ENCODE measurements at places on chromosomes 5 and 9.

DNA sequence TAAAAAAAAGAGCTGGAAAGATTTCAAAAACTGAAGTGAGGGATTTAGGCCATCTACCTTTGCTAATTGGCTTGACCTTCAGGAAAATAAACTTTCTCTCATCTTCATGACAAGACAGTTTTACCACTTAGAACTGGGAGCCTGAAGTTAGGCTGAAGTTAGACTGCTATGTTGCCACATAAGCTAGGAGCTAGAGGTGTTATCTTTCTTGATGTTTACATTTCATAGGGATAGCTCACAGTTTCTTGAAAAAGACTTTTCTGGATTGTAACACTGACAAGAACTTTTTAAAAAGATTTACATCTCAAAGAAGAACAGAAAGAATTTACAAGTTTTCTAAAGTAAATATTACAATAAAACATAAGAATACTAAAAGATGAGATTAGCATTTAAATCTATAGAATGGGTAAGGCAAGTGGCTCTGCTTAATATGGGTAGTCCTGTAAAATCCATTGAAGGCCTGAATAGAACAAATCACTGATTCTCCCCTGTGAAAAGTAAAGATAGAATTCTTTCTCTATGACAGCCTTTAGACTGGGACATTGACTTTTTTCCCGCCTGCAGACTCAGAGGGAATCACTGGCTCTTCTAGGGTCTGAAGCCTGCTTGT lies 1665.4 kb upstream of the CDH9 start:
- no peak for DNase-seq

DNA sequence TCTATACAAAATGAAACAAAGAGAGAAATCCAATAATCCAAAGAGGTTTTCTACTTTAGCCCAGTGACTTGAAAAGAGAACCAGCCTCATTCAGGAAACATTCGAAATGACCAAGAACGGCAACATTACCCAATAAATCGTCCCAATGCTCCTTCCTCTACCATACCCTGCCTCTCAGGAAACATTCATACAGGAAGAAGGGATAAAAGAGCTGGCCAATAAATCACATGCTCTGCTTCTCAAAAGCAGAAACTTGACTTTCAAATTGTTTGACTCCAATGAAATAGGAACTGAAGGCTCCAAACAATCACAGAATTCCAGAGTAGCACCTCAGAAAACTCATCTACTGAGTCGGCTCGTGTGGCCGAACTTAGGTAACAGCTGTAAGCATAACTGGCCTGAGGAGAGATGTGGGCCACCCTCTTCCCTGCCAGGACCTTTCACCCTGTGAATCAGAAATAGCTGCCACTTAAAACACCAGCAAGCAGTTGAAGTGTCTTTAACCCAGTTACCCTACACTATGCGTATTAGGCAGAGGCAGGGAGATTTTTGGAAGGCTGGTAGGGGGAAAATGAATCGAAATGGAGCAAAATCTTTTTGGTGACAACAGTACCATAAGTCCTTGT lies 14.6 kb downstream of the ARL15 start:
- no peak for DNase-seq

GRCh38 chr9:116355153-116355921 lies 201.7 kb downstream of the PAPPA start:
- DNase-seq, result no peak

DNA sequence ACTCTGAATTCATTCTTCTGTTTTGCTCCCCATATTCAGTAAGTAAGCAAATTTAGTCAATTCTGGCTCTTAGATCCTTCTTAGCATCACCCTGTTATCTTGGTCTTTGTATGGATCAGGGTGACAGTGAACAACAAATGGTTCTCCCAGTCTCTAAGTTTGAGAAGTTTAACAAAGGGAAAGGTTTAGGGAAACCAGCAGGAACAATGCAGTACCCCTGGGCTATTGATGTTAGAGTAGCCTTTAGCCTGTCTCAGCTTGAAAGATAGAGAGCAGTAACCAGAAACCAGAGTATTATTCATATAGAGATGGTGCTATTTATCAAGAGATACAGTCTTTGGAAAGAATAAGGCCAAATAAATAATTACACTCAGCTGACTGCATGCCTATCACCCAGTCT lies 241.8 kb downstream of the CDH12 start:
- DNase-seq, result no peak

- DNase-seq, result no peak
Measured at GRCh38 chr9:110308633-110309038, 29.0 kb downstream of the TXNDC8 start.

- DNase-seq, result no peak
Measured at GRCh38 chr5:27472000-27472763, 433.8 kb upstream of the CDH9 start.

- no peak for DNase-seq
Measured at GRCh38 chr9:71685394-71685793, 82.9 kb downstream of the CEMIP2 start.

DNA sequence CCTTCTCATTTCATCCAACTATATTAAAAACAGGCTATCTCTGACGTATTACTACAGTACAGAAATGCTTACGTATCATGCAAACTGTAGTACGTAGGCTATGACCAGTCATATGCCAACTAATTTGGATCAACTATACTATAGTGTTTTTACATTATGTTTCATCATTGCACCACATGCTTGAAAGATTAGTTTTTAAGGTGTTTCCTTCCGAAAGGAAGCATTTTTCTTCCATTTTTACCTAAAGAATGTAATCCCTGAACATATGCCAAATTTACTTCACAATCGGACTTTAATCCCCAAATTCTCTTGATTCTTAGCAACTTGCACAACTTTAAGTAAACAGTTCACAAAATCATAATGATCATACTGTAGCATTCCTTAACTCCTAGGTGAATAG lies 153.9 kb downstream of the BNC2 start:
- no peak for DNase-seq

DNA sequence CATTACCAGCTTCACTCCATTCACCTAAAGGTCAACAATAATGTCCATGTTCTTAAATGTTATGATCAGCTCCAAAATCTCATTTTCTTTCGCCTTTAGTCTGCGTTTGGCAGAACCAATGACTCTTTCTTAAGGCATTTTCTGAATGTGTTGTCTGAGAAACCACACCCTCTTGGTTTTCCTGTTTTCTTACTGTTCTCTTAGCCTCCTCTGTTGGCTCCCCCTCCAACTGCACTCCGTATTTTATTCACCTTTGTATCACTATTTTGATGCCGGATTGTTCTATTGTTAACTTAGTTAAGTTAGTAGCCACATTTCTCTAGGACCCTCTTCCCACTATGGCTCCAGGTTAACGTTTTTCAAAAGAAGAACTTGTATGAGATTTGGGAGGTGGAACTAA lies 185.6 kb downstream of the DMAC1 start:
- no peak for DNase-seq

DNA sequence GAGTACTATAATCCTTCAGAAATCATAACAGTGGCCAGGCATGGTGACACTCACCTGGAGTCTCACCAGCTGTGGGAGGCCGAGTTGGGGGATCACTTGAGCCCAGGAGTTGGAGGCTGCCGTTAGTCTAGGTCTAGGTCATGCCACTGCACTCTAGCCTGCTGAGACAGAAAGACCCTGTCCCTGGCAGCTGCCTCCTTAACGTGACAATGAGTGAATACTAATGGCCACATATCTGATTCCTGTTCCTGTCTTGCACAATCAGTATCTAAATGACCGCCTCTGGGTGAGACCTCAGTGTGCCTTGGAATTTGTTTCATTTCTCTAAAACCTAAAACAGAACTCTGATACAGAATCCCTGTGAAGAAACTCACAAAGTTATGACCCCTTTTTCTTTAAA lies 131.0 kb upstream of the DAB2 start:
- DNase-seq, result no peak

GRCh38 chr9:110950041-110950645 lies 88.1 kb downstream of the LPAR1 start:
- no peak for DNase-seq

- DNase-seq, result no peak
Measured at GRCh38 chr5:131533836-131534235, 101.2 kb downstream of the RAPGEF6 start.

DNA sequence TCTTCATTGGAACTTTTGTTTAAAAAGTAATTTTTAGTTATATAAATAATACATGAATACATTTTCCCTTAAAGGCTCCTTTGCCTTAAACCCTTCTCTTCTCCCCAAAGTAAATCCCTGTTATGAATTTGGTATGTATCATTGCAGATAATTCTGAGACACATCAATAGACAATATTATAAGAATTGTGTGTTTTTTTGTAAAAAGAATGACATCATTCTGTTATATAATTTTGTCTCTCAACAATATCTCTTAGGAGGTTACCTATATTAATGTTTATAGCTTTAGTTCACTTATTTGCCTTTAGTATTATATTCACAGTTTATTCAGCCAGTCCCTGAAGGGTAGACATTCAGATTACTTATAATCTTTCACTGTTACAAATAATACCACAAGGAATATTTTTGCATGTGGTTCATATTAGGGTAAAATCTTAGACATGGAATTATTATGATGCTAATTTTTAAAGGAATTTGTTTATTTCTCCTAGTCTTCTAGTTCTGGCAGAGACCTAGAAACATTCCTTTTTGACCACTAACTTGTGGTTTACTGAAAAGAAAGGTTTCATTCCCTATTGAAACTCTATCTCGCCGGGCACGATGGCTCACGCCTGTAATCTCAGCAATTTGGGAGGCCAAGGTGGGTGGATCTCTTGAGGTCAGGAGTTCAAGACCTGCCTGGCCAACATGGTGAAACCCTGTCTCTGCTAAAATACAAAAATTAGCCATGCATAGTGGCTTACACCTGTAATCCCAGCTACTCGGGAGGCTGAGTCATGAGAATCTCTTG lies 105.6 kb downstream of the KCTD16 start:
- DNase-seq, result no peak

DNA sequence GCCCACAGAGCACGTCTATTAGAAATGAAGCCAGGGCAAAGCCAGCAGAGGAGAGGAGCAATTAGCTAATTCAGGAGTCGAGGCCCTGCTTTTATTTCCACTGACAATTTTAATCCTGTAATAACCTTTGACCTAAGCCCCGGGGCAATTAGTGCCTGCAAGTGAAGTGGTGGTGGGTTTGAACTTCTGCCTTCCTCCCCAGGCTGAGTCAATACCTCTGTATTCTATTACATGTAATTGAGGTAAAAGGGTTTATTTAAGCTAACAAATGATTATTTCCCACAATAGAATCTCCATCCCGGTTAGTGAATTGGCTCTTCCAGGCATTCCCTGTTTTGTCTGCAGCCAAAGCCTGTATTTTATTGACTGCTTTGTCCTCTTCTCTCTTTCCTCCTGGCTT lies 49.9 kb downstream of the FGF18 start:
- DNase-seq, result no peak

GRCh38 chr5:60356745-60357144 lies 343.2 kb downstream of the DEPDC1B start:
- no peak for DNase-seq

- no peak for DNase-seq
Measured at GRCh38 chr9:27638716-27639115, 65.4 kb upstream of the C9orf72 start.

- no peak for DNase-seq
Measured at GRCh38 chr5:130386155-130386554, 481.9 kb downstream of the CHSY3 start.

DNA sequence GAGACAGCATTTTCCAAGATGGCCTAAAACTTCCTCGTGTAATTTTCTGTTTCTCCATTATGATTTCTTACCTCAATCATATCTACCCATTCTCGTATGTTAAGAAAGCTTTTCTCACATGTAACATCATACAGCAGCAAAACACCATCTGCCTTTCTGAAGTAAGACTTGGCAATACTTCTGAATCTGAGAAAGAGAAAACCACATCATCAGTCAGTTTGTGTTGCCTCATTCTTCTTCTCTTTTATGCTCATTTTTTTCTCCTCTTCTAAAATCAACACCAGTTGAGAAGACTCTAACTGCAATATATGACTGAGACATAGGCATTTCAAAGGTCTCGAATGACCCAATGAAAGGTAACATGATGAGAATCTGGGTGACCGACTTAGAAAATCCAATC lies 66.0 kb downstream of the RASEF start:
- no peak for DNase-seq

GRCh38 chr9:7147121-7148090 lies 389.6 kb downstream of the KDM4C start:
- no peak for DNase-seq

DNA sequence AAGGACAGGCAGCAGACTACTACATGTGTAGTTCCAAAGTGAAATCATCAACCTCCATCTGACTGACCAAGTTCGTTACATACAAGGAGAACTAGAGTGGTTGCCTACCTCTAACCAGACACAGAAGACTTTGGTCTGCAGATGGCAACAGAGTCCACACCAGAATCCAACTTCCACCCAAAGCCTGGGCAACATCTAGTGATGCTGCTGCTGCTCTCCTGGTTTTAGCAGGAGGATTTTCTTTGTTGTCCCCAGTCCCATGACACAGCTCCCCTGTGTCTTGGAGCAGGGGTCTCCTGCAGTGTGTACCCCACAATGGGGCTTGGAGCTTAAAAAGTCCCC lies 46.4 kb upstream of the APC start:
- no peak for DNase-seq
